Endothelial cell of umbilical vein (primary cell): ENCODE measurements at places on chromosomes 12 and 14. TPM values are rescaled to one million over a fixed set of nuclear protein-coding genes. Genes with fewer than 3 reads are reported as not detected.
A peak's percentile ranks its signal among the peaks of the same experiment; 100 is the strongest.

Gene BCL11B
- total RNA-seq: 0.07 TPM in 2 replicates

Gene PTPN21
- total RNA-seq: 16.1 and 22.9 TPM in 2 replicates

Gene SSPN
- total RNA-seq: 0.65 and 2.1 TPM in 2 replicates

DNA sequence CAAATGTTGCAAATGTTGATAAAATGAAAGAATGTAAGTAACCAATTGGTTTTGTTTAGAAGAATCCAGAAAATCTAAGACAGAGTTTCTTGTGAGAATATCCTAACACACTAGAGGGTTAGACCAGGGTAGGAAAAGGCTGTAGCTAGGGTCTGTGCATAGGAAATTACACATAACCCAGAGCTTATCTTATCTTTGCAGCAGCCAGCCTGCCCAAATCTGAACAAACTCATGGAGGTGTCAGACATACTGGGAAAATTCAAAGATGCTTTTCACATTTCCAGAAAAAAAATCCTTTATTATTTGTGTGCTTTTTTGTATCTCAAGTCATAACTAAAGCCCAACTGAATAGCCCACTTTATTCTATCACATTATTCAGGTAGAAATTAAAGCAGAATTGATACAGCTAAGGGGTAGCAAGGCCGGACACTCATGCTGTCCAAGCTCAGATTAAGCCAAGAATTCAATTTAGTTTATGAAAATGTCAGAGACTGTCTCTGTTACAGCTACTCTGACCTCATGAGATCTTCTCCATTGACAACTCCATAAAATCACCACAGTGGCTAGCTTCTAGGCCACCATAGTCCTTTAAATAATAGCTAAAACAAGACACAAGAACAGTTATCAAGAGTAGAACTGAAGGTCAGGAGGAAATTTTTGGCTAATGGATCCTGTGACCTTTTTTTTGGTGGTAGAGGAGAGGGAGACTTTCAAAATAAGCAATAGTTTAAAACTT is 169.6 kb upstream of the RASSF8 start:
- peak; percentile 93 for DNase-seq
- H3K36me3 ChIP-seq: no peaks in the 10 kb centered on the region
- H3K27ac ChIP-seq: peak overlapping the region; percentile 69
- no peaks in the 10 kb centered on the region for H3K27me3 ChIP-seq

GRCh38 chr12:57838594-57839302 is 7.8 kb downstream of the CTDSP2 start:
- no peak overlapping the region for H3K4me3 ChIP-seq
- H3K4me1 ChIP-seq: peaks cover 71% of the 10 kb centered on the region
- H3K27ac ChIP-seq: peak overlapping the region; percentile 78
- no peaks in the 10 kb centered on the region for H3K27me3 ChIP-seq
- H3K36me3 ChIP-seq: no peaks in the 10 kb centered on the region
- peak; percentile 76 for DNase-seq

GRCh38 chr12:113900716-113901115 is 65.4 kb downstream of the RBM19 start:
- H3K4me1 ChIP-seq: no peaks in the 10 kb centered on the region
- DNase-seq: no peak
- H3K36me3 ChIP-seq: no peaks in the 10 kb centered on the region
- no peak overlapping the region for H3K27ac ChIP-seq
- no peaks in the 10 kb centered on the region for H3K27me3 ChIP-seq
- no peak overlapping the region for H3K4me3 ChIP-seq

- no peak overlapping the region for H3K27ac ChIP-seq
- no peak overlapping the region for H3K4me3 ChIP-seq
- peaks cover 3% of the 10 kb centered on the region for H3K27me3 ChIP-seq
- no peak for DNase-seq
Measured at GRCh38 chr12:102232446-102232845, 34.8 kb upstream of the PMCH start.
